T1000 (cell line): ENCODE measurements at places on chromosomes 5 and 9.

GRCh38 chr9:130692321-130692720 is 1.3 kb upstream of the EXOSC2 start:
- DNase-seq, result no peak

GRCh38 chr5:39427229-39427628 is 2.4 kb upstream of the DAB2 start:
- DNase-seq, result no peak

GRCh38 chr9:94915476-94916450 is 189.3 kb downstream of the AOPEP start:
- no peak for DNase-seq

DNA sequence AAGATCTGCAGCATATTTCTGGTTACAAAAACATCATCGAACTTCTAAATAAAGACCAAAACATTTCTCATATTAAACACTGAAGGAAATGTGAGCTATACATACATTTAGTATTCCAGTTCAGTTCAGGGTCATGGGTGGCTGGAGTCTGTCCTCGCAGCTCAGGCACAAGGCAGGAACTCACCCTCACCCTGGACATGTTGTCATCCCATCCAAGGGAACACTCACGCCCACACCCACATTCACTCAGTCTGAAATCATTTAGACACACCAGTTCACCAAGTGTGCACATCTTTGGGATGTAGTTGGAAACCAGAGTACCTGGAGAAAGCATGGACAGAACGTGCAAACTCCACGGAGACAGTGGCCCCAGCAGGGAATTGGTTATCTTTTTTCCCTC is 481.0 kb downstream of the RASEF start:
- DNase-seq, result no peak

GRCh38 chr9:17783227-17783626 is 204.4 kb downstream of the SH3GL2 start:
- DNase-seq, result no peak

DNA sequence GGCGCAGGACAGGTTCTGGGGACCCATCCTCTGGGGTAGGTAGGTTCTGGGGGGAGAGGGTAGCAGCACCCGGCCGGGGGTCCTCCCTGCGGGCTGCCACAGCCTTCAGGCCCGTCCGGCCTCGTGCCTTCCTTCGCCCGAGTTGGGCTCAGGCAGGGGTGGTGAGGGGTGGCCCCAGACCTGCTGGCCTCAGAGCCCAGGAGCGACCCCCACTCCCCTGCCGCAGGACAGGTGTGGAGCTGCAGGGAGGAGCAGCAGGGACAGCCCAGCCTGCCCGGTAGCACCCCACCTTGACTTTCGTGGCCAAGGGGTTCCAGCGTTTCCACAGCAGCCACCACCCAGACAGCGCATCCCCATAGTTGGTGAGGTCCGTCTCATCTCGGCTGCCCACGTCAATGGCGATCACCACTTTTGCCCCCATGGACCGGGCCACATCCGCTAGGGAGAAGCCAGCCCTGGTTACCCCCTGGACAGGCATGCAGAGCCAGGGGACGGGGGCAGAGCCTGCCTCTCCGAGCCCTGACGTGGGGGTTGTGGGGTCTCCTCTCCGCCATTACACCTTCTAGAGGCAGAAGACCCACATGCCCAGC is 3.4 kb upstream of the NSMF start:
- no peak for DNase-seq

DNA sequence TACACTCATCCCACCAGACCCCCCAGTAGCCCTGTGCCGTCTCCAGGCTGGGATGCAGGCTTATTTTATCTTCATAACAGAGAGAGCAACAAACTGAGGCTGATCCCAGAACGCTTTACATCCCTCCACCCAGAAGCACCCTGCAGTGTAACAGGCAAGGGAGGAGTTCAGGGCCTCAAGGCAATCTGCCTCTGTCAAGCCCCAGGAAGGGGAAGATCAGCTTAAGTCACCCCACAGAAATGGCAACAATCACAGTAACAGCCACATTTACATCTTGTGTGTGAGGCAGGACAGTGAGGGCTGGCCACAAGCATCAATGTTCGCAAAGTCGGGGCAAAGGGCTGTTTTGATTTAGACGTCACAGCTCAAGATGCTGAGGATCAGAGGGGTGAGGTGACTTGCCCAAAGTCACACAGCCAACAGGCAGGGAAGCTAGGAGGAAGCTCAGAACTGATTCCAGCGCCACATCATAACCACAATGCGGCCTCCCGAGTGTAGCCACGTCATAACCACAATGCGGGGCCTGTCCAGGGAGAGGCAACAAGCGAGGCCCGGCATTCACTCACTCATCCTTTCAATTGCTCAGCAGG is 14.4 kb downstream of the STK10 start:
- DNase-seq, result peak; percentile 62

GRCh38 chr9:19298436-19299000 is 68.0 kb downstream of the DENND4C start:
- no peak for DNase-seq

GRCh38 chr5:139043157-139043905 is 154.8 kb downstream of the SIL1 start:
- no peak for DNase-seq

- no peak for DNase-seq
Measured at GRCh38 chr5:159851053-159851452, 65.2 kb upstream of the ADRA1B start.

GRCh38 chr5:122942164-122942914 is 94.2 kb downstream of the PPIC start:
- DNase-seq, result no peak

DNA sequence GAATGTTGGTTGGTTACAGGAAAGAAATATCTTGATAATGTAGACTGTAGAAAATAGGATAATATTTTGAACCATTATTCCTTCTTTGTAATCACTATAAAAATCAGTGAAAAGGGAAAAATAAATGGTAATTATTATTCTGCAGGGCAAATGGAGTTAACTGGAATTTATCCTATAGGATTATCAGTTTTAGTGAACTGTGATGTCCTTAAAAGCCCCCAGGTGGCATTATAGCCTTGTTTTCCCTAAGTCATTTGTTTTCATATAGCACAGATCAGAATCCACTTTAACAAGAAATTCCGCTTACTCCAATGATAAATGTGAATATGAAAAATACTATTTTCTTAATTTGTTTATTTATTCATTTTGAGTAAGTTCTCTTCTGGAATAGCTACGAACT is 26.2 kb upstream of the WDR41 start:
- DNase-seq, result no peak

GRCh38 chr9:84371737-84372136 is 31.2 kb upstream of the SLC28A3 start:
- DNase-seq, result peak; percentile 30

- DNase-seq, result peak; percentile 53
Measured at GRCh38 chr9:128420060-128420650, 502 bp upstream of the CERCAM start.

GRCh38 chr9:5612185-5612530 is 16.7 kb upstream of the RIC1 start:
- DNase-seq, result no peak

DNA sequence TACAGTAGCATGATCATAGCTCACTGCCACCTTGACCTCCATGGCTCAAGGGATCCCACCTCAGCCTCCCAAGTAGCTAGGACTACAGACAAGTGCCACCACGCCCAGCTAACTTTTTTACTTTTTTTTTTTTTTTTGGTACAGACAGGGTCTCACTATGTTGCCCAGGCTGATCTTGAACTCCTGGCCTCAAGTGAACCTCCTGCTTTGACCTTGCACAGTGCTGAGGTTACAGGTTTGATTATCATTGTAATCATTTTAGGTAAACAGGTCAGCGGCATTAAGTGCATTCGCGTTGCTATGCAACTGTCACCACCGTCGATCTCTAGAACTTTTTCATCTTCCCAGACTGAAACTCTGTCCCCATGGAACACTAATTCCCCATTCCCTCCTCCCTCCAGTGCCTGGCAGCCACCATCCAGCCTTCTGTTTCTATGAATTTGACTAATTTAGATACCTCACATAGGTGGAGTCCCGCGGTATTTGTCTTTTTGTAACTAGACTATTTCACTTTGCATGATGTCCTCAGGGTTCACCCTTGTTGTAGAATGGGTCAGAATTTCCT is 5.8 kb upstream of the CARD19 start:
- DNase-seq, result no peak

GRCh38 chr5:103003872-103004271 is 116.1 kb downstream of the GIN1 start:
- DNase-seq, result no peak

DNA sequence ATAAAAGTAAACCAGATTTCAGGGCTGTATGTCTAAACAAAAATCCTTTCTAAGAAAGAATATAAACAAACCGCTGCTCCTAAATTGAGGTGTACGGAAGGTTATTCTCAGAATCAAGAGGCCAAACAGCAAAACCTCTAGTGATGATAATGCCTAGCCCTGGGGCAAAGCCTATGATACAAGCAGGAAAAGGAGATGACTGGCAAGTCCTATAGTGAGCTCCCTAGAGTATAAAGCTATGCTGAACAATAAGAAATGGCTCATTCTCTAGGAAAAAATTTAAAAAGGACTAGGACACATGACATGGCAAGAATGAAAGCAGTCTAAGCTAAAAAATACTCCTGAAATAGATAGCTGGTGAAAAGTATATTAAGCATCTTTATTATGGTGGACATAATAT is 187.1 kb downstream of the BNC2 start:
- DNase-seq, result peak; percentile 5

GRCh38 chr5:109312695-109313094 is 97.1 kb downstream of the PJA2 start:
- DNase-seq, result no peak

DNA sequence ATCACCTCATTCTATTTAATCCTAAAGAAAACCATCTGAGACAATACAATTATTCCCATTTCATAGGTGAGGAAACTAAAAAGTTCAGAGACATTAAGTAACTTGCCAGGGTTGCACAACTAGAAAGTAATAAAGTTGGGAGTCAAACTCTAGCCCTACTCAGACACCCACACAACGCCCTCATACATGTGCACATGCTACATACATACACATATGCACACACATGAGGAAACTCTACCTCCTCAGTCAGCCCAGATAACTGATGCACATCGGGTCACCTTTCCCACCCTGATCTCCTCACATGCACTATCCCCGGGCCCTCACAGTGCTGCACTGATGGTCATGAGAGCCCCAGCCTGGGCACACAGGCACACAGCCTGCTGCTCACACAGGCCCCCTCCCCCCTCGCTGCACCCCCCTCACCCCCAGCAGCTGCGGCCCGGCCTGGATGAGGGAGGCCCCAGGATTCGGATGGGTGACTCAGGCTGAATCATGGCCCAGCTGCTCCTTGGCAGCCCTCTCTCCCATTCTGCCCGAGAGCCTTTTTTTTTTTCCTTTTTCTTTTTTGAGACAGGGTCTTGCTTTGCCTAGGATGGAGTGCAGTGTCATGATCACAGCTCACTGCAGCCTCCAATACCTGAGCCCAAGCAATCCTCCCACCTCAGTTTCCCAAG is 5.0 kb upstream of the GPRIN1 start:
- no peak for DNase-seq

- no peak for DNase-seq
Measured at GRCh38 chr5:115322729-115323128, 26.3 kb upstream of the CCDC112 start.

GRCh38 chr9:121860213-121860612 is 208.8 kb downstream of the DAB2IP start:
- no peak for DNase-seq

DNA sequence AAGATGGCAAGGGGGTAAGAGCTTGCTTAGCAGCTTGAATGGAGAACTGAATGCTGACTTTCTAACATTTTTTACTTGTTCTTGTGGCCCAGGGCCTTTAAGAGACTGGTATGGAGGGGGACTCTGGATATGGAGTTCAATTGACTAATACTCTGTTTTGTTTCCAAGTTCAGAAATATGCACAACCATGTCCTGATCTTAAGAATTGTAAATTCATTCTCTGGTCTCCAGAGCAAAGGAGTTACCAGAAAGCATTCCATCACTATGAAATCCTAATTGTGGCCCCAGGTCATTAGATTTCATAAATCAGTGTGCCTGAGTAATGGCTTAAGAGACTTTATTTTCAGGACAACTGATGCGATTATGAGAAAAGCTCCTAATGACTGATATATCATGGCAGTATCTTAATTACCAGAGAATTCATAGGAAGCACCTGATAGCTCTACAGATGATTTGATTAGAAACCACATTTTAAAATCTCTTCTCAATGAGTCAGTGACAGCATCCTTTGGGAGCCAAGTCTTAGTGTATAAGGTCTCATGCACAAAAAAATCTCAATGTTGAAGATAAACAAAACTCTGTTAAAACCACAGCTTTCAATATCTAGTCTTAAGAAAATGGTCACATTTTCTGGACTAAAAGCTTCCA is 613.6 kb upstream of the KLF4 start:
- DNase-seq, result no peak

DNA sequence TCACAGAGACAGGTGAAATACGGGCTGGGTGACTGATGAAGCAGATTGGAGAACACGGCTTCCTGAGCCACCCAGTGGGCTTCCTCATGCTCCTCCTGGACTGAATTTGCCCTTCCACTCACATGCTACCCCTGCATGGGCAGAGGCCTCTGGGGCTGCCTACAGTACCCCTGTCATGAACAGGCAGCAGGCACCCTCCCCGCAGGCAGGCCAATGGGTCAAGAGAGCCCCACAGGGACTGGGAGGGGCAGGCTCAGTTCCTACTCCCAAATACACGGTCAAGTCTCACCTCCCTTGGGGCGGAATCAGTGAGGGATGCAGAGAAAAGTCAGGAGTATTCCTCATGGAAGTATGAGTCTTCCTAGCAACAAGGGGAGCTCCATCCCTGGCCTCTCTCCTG is 48.6 kb upstream of the ZBTB43 start:
- no peak for DNase-seq

- no peak for DNase-seq
Measured at GRCh38 chr9:123387686-123388085, 31.7 kb downstream of the CRB2 start.

GRCh38 chr9:111064160-111064837 is 26.0 kb upstream of the LPAR1 start:
- DNase-seq, result no peak

DNA sequence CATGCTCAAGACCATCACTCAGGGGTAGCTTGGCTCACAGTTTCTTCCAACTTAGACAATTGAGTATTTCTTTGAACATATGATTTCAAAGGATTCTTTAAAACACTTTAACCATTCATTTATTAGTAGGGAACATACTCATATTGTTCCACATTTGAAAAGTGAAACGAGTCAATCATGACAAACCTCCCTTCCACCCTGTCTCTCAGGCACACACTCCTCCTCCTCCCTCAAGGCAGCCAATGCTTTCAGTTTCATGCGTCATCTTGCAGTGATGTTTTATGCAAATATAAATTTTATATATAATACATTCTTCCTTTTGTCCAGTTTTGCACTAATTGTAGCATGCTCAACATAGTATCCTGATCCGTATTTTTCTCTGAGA is 126.0 kb upstream of the BOD1 start:
- DNase-seq, result no peak
